ENCODE measurements at places on chromosomes 1 and 21. TPM values are rescaled to one million over a fixed set of nuclear protein-coding genes. Genes with fewer than 3 reads are reported as not detected.

- no peak for DNase-seq
- H3K36me3 ChIP-seq = no peaks in the 10 kb centered on the region
- H3K4me3 ChIP-seq = no peak overlapping the region
- H3K4me1 ChIP-seq = no peaks in the 10 kb centered on the region
- no peak overlapping the region for H3K27ac ChIP-seq
- H3K27me3 ChIP-seq = peaks cover 15% of the 10 kb centered on the region
These were observed 383.0 kb upstream of the VAMP3 start for GRCh38 chr1:7388141-7388487.

DNA sequence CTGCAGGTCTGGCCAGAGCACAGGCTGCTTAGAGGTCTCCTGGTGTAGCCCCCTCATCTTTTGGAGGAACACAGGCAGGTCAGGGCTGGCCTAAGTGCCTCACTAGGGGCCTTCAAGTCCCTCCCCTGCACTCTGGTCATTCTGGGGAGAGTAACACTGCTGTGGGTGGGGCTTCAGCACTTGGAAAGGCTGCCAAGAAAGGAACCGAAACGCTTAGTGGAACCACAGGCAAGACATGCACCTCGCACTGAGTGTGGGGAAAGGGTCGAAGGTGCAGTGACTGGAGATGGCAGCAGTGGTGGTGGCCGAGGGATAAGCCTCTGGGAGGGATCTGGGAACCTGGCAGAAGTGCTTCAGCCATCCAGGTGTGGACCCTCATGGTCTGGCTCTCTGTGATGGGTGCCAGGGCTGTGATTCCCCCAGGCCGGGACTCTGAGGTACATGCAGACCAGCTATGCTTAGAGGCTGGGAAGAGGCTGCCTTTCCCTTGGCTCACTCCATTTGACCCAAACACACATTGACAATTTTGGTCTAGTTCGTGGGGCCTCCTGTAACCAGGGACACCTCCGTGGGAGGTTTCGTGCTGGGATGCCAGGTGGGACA, 182.9 kb upstream of the CSF3R start:
- peaks cover 2% of the 10 kb centered on the region for H3K4me1 ChIP-seq
- DNase-seq = no peak
- H3K27ac ChIP-seq = no peak overlapping the region
- peaks cover 54% of the 10 kb centered on the region for H3K27me3 ChIP-seq
- peaks cover 2% of the 10 kb centered on the region for H3K36me3 ChIP-seq

DNA sequence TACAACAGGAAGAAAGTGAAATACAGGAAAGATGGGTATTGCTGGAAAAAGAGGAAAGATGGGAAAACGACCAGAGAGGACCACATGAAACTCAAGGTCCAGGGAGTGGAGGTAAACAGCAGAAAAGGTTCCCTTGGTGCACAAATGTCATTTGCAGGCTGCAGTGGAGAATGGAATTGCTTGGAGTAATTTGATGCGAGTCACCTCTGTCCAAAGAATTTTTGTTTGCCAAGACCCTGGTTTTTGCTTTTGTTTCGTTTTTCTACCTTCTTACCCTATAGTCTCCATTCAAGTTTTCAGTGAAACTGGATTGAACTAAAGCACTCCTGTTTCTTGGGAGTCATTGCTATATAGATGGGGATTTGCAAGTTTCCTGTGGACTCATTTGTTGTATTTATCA, 464.3 kb downstream of the CAMTA1 start:
- no peaks in the 10 kb centered on the region for H3K4me1 ChIP-seq
- DNase-seq = no peak
- H3K36me3 ChIP-seq = no peaks in the 10 kb centered on the region
- H3K27ac ChIP-seq = no peak overlapping the region
- peaks cover 74% of the 10 kb centered on the region for H3K27me3 ChIP-seq
- H3K4me3 ChIP-seq = no peak overlapping the region

GRCh38 chr1:23371987-23372880, 2.6 kb upstream of the ZNF436 start:
- peaks cover 2% of the 10 kb centered on the region for H3K36me3 ChIP-seq
- no peaks in the 10 kb centered on the region for H3K27me3 ChIP-seq
- peaks cover 16% of the 10 kb centered on the region for H3K4me1 ChIP-seq
- no peak overlapping the region for H3K27ac ChIP-seq
- no peak overlapping the region for H3K4me3 ChIP-seq
- no peak for DNase-seq

- H3K4me3 ChIP-seq = no peak overlapping the region
- peaks cover 35% of the 10 kb centered on the region for H3K4me1 ChIP-seq
- H3K36me3 ChIP-seq = peaks cover 2% of the 10 kb centered on the region
- H3K27me3 ChIP-seq = no peaks in the 10 kb centered on the region
- no peak overlapping the region for H3K27ac ChIP-seq
These were observed 14.1 kb downstream of the AZIN2 start for GRCh38 chr1:33094971-33095604.

DNA sequence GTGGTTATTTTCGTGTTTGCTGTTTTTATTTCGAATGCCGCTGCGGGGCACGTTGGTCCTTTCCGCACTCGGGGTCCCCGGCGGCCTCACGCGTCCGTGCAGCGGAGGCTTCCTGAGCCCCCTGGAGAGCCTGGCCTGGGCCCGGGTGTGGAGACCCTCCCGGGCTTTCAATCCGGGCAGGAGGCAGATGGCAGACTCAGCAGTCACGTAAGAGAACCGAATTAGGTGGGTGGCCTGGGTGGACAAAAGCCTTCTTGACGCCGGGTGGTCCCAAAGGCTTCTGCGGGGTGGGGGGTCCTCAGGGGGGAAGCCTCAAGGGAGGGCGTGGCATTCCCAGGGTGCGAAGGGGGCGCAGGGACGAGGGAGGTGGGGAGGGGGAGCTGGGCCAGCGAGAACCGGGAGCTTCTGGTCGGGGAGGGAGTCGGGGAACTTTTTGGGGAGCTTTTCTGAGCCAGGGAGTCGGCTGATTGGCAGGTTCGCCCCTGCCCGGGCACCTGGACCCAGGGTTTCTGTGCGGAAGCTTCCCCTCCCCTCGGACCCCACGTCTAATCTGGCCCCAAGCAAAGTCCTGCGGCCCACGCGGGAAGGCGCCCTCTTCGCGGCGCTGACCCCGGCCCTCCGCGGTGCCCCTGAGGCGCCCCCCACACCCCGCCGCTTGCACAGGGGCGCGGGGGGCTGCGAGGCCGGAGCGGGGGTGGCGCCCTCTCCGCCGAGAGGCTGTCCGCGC, 1.3 kb upstream of the HES4 start:
- H3K27me3 ChIP-seq = peaks cover 24% of the 10 kb centered on the region
- H3K4me1 ChIP-seq = peaks cover 15% of the 10 kb centered on the region
- H3K27ac ChIP-seq = peak overlapping the region; percentile 82
- H3K4me3 ChIP-seq = peak overlapping the region; percentile 80

- peaks cover 36% of the 10 kb centered on the region for H3K27me3 ChIP-seq
- no peak for DNase-seq
- H3K36me3 ChIP-seq = peaks cover 2% of the 10 kb centered on the region
- H3K27ac ChIP-seq = no peak overlapping the region
- no peak overlapping the region for H3K4me3 ChIP-seq
These were observed 187.2 kb downstream of the ZSCAN20 start for GRCh38 chr1:33659641-33660040.

GRCh38 chr1:11541956-11542355, 63.0 kb downstream of the DISP3 start:
- peaks cover 6% of the 10 kb centered on the region for H3K4me1 ChIP-seq
- DNase-seq = no peak
- no peaks in the 10 kb centered on the region for H3K36me3 ChIP-seq

- no peak overlapping the region for H3K4me3 ChIP-seq
- H3K4me1 ChIP-seq = peaks cover 2% of the 10 kb centered on the region
- DNase-seq = no peak
- H3K36me3 ChIP-seq = no peaks in the 10 kb centered on the region
- no peaks in the 10 kb centered on the region for H3K27me3 ChIP-seq
These were observed 10.8 kb upstream of the TTLL10 start for GRCh38 chr1:1162597-1163537.

DNA sequence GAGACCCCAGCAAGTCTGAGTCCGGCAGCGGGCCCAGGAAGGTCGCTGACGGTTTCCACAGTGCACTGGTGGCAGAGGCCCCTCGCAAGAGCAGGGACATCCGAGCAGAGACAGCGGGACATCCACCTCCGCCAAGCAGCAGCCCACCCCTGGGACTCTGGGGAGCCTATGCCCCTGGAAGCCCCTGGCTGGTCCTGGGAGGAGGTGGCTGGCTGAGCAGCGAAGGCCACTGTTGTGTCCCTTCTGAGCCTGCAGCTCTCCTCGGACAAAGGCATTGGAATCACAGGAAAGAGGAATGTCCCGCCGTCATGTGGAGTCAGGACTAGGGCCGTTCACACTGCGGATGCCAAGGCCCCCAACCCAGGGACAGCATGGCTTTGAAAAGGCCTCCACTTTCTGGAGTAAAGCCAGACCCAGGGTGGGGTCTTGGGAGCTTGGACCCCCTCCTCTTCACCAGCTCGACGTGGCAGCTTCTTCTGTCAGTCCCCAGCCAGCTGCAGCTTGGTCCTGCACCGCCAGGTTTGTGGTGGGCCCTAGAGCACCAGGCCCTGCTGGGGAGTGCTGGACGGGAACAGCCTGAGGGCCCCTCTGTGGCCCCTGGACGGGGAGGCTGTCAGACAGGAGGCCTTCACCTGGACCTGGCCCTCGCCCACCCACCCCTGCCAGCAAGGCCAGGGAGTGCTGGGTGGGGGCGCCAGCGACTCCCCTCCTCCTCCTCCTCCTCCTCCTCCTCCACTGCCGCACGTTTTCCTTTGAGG, 1.4 kb downstream of the MEGF6 start:
- H3K4me1 ChIP-seq = peaks cover 10% of the 10 kb centered on the region
- H3K27me3 ChIP-seq = peaks cover 29% of the 10 kb centered on the region
- DNase-seq = no peak
- H3K27ac ChIP-seq = no peak overlapping the region
- peak overlapping the region; percentile 64 for H3K4me3 ChIP-seq

- H3K27me3 ChIP-seq = peaks cover 71% of the 10 kb centered on the region
- no peak overlapping the region for H3K27ac ChIP-seq
- H3K4me3 ChIP-seq = no peak overlapping the region
- no peak for DNase-seq
These were observed 22.6 kb upstream of the PRELP start for GRCh38 chr1:203453016-203453415.

DNA sequence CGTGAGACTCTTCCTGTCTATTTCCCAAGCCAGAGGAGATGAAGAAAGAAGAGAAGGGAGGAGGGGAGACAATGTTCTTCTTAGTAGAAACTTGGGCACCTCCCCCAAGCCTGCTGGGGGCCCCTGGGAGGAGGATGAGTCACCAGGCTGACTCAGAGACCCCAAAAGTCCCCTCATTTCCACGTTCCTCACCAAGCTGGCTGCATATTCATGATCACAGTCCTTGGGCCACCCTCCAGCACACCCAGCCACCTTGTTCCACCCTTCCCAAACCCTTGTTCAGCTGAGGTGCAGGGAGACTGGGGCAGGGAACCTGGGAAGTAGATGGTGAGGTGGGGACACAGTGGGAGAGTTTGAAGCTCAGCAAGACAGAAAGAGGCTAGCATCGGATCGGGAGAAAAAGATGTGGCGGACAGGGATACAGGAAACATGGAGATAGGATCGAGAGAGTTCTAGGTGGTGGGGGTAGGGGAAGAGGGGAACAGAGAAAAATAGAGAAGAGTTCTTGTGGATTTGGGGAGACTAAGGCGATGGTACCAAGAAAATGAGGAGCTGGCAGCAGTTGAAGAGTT, 712 bp downstream of the RAB13 start:
- no peak for DNase-seq
- peaks cover 16% of the 10 kb centered on the region for H3K27me3 ChIP-seq
- peaks cover 15% of the 10 kb centered on the region for H3K4me1 ChIP-seq
- H3K27ac ChIP-seq = peak overlapping the region; percentile 56
- H3K36me3 ChIP-seq = no peaks in the 10 kb centered on the region

DNA sequence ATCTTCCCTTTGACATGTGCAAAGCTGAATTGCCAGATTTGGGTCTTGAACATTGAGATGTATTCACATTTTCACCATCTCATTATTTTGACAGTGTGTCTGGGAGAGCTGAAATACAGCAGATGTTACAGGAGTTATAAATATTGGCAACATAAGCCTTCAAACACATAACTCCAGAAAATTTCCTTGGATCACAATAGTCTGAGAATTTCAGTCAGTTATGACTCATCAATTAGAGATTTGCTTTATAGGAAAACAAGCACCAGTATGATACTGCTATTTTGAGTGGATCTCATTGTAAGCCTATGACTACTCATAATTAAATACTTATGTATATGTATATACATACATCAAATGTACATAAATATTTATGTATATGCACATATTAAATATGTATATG, 1171.8 kb downstream of the AMY1C start:
- H3K27ac ChIP-seq = no peak overlapping the region

The HLX gene
- 0.26 TPM for total RNA-seq

The ADORA3 gene
- total RNA-seq = not detected

The MPL gene
- total RNA-seq = 0.94 TPM

The RGS1 gene
- 387 TPM for total RNA-seq

The UQCRHL gene
- total RNA-seq = 0.65 TPM

The FAM110D gene
- total RNA-seq = not detected

The HAO2 gene
- not detected for total RNA-seq

The CORT gene
- total RNA-seq = 0.52 TPM

Measured in T-helper 17 cell (primary cell).